Bronchial epithelial cell (primary cell): ENCODE measurements at places on chromosomes 7 and 10. TPM values are rescaled to one million over a fixed set of nuclear protein-coding genes. Genes with fewer than 3 reads are reported as not detected.

The CHAT gene
- not detected in 2 replicates for total RNA-seq

The ABCB8 gene
- total RNA-seq = 20.5 and 22.4 TPM in 2 replicates

The ECHDC3 gene
- 1.6 and 10.0 TPM in 2 replicates for total RNA-seq

The ASL gene
- total RNA-seq = 37.9 and 41.2 TPM in 2 replicates

The NT5C2 gene
- total RNA-seq = 105 and 127 TPM in 2 replicates
